ENCODE measurements at places on chromosomes 5 and 9.

GRCh38 chr9:34276772-34277171 is 52.3 kb downstream of the KIF24 start:
- no peak for DNase-seq

GRCh38 chr9:13035822-13036221 is 243.7 kb downstream of the MPDZ start:
- DNase-seq, result no peak

DNA sequence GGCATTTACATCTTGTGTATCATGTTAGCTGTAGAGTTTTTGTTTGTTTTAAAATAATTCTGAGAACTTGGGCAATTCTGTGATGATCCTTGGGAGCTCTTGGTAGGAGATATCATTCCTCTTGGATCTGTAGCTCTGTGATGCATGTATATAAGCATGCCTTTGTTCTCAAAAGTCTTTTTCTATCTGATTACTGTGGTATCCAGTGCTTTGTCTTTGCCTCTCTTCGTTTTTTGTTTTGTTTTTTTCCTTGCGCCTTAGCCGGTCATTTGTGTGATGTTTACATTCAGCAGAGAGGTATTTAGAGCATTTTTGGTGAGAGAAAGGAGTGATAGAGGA is 110.0 kb downstream of the PAM start:
- DNase-seq, result peak; percentile 30

- DNase-seq, result no peak
These were observed 2.9 kb downstream of the SEMA6A start for GRCh38 chr5:116571568-116572349.

- no peak for DNase-seq
These were observed 18.8 kb upstream of the FANCC start for GRCh38 chr9:95336281-95336680.

GRCh38 chr9:123347289-123348060 is 8.5 kb upstream of the CRB2 start:
- no peak for DNase-seq

DNA sequence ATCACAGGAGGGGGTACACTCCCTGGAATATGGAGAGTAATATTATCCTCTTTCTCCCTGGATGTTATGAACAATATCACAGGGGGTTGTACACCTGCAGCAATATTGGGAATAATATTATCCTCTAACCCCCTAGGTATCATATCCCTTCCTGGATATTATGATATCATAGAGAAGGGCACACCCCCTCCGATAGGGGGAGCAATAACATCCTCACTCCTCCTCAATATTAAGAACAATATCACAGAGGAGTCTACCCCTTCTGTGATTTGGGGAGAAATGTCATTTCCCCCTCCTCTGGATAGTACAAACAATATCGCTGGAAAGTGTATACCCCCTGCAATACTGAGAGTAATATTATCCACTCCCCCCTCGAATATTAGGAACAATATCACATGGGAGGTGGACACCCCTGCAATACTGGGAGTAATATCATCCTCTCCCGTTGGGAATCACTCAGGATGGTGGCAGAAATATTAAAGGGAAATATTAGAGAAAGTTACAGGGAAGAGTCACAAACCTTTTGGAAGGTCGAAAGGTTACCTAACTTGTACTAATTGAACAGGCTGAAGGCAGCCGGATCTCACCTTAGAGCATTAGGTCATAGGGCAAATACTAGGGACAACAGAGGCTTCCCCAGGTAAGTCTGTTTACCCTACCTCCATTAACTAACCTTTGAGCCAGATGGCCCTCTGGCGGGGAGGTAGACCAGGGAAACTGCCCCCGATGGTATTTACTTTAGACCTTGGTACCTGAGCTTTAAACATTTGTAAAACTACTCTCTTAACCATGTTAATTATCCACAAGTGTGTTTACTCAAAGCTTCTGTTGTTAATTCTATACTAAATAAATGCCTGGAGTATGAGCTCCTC is 57.5 kb upstream of the FREM1 start:
- DNase-seq, result no peak

- DNase-seq, result no peak
These were observed 127.2 kb downstream of the MACIR start for GRCh38 chr5:103385722-103386121.

DNA sequence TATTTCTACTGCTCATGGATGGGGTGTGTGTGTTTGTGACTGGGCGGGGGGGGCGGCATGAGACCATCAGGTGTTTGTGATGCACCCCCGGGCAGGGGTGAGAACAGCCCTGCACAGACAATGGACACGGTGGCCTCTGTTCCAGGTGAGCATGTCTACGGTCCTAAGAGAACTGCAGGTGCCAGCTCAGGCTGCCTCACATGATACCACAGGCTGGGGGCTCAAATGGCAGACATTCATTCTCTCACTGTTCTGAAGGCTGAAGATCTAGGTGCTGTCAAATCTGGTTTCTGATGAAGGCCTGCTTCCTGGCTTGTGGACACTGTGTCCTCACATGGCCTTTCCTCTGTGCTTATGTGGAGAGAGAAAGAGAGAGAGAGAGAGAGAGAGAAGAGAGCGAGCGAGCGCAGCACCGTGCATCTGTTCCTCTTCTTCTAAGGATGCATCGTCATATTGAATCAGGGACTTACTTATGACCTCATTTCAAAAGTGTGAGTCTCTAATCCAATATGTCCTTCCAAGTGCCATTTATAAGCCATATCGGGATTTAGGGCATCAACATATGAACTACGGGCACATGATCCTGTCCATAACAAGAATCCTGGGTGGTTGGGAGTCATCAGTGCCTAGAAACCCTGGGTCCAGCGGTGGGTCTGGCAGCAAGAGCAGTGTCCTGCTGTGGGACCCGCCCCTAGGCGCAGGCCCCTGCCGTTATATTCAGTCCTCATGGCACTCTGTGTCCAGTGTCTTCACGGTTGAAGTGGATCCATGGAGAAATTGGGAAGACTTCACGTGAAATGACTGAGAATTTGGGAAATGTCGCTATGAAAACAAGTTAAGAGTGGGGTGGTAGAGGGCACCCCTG is 42.5 kb downstream of the NXNL2 start:
- no peak for DNase-seq

DNA sequence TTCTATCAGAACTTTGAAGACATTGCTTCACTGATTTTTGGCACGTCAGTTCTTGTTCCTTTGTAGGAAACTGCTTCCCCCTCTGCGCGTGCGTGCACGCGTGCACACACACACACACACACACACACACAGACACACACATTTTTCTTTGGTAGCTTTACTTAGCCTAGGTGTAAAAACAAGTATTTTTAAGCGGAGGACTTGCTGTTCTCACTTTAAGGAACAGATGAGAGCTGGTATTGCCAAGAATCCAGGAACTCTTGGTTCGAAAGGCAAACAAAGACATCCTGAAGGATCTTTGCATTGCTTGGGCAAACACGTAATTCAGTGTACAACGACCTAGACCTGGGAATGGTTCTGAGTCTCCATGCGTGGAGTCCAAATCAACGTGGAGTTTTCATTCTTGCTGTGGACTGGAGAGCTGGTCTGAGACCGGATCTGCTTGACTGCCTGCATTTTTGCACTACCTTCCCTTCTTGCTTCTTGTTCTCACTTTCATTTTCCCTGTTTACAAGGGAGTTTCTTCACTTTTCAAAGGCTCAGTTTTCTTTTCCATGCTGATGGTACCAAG is 8.2 kb downstream of the TMEM268 start:
- no peak for DNase-seq

DNA sequence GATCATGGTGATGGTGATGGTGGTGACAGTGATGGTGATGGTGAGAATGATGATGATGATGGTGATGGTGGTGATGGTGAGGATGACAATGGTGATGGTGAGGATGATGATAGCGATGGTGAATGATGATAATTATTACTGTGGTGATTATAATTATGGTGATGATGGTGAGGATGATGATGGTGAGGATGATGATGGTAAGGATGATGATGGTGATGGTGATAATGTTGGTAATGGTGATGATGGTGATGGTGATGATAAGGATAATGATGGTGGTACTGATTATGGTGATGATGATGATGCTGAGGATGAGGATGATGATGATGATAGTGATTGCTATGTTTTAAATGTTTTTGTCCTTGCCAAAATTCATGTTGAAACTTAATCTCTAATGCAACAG is 37.3 kb upstream of the HRH2 start:
- DNase-seq, result no peak

DNA sequence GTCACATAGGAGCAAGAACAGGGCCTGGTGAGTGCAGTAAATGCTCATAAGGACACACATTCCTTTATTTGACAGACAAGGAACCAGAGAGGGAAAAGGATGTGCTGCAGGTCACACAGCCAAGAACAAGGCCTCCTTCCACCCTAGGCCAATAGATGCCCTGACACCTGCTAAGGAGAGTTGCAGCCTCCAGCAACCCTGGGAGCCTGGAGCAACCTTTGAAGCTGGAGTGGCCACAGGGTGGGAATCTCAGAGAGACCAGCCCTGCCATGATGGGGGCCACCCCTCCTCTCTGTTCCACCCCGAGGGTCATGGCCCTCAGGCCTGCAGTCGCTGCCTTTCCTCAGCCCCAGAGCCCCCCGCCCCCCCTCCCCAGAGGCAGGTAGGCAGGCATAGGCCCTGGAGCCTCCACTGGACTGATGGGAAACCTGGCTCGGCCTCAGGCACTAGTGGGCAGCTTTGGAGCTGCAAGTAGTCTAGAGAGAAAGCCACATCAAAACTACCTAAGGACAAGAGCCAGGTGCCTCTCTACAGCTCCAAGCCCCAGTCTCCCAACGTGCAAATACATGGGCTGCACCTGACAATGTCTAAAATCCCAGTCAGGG is 116.1 kb upstream of the SPOCK1 start:
- no peak for DNase-seq

DNA sequence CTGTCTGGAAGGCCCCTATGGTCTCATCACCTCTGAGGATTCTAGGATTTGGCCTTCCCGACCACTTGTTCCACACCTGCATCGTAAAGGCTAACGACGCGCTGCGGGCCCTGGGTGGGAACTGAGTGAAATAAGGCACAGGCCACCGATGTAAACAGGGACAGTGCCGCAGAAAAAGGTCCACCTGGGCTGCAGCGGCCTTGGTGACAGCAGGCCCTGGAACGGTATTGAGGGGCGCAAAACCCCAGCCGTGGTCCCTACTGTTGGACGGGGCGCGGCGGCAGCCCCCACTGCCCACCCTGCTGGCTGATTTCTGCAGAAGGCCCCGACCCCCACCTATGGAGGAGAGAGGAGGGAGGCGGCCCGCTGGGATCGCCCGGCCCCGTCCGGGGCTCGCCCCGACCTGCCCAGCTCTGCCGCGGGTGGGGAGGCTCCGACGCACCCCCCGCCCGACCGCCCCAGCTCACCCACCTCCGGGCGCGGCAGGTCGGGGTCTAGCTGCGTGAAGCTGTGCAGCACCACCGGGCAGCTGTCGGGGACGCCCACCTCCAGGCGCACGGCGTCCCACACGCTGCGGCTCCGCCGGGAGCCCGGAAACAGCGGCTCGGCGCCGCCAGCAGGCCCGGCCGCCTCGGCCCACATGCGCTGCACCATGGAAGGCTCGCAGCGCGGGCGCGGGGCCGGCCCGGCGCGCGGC is 391 bp downstream of the RALGDS start:
- DNase-seq, result no peak

DNA sequence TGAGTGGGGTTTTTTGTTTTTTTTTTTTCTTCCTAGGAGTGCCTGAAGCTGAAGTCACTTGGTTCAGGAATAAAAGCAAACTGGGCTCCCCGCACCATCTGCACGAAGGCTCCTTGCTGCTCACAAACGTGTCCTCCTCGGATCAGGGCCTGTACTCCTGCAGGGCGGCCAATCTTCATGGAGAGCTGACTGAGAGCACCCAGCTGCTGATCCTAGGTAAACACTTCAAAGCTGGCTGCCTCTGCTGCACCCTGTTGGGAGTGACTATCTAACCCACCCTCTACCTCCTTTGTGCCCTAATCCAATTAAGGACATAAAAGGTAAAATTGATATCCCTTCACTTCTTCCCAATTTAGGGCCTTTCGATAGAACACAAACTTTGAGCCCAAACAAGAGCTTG is 206.8 kb downstream of the SAXO1 start:
- DNase-seq, result no peak

DNA sequence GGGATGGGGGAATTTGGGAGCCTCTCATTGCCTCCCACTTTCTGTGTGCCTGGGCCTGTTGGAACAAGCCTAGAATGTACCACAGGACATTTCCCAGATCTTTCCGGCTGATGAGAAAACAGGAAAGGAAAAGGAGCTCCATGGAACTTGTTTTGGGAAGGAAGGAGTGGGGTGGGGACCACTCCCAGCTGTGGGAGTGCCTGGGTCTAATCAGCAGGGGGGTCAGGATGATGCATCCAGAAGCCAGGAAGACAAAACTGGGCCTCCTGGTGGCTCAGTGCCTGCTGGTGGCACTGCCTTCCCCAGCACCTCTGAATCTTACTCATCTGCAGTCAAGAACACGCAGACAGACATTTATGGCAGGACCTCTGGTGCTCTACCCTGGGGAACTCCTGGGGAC is 2.8 kb downstream of the SMIM33 start:
- DNase-seq, result peak; percentile 50

- no peak for DNase-seq
These were observed 130.8 kb downstream of the C9orf152 start for GRCh38 chr9:110076894-110077725.

- DNase-seq, result no peak
These were observed 19.4 kb downstream of the CCDC171 start for GRCh38 chr9:15572200-15572770.

DNA sequence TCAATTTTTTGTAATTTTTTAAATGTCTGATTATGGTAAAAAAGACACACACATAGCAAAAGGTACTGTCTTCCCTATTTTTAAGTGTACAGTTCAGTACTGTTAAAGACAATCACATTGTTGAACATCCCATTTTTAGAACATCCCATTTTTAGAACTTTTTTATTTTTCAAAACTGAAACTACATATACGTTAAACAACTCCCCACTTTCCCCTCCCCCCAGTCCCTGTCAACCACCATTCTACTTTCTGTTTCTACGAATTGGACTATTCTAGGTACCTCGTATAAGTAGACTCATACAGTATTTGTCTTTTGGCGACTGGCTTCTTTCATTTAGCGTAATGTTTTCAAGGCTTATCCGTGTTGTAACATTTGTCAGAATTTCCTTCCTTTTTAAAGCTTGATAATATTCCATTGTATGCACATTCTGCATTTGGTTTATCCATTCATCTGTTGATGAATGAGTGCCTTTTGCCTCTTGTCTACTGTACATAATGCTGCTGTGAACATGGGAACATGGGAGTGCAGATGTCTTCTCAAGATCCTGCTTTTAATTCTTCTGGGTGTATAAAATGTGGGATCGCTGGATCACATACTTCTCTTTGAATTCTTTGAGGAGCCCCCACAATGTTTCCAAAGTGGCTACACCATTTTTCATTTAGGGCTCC is 154.0 kb downstream of the PIK3R1 start:
- no peak for DNase-seq

GRCh38 chr9:81498576-81498975 is 190.8 kb downstream of the TLE1 start:
- DNase-seq, result no peak

GRCh38 chr9:121640076-121640475 is 11.4 kb upstream of the DAB2IP start:
- no peak for DNase-seq

GRCh38 chr5:3091040-3091774 is 339.7 kb upstream of the IRX2 start:
- no peak for DNase-seq

GRCh38 chr5:96288845-96289185 is 144.2 kb downstream of the PCSK1 start:
- no peak for DNase-seq

GRCh38 chr5:38932854-38933408 is 87.1 kb downstream of the OSMR start:
- DNase-seq, result no peak
